ENCODE measurements at places on chromosomes 13 and 19. TPM values are rescaled to one million over a fixed set of nuclear protein-coding genes. Genes with fewer than 3 reads are reported as not detected.

DNA sequence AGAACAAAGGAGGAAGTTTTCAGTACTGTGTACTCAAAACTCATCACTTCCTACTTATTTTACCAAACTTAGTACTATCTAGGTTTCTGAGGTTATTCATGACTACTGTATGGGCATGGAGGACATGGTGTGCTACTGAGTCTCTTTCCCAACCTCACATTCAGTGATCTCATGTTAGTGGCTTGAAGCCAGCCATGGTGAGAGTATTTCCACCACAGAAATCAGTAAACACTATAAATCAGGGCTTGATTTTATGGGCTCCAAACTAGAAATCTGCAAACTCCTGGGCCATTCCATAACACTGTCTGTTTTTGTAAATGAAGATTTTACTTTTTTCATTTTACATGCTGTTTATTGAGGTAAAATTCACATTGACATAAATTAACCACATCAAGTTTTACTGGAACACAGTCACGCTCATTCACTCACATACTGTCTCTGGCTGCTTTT lies 19.7 kb downstream of the MED26 start:
- no peak for DNase-seq

GRCh38 chr13:23980160-23980551 lies 82.9 kb upstream of the C1QTNF9B start:
- DNase-seq = peak; percentile 96

Gene SCEL
- not detected for total RNA-seq

DNA sequence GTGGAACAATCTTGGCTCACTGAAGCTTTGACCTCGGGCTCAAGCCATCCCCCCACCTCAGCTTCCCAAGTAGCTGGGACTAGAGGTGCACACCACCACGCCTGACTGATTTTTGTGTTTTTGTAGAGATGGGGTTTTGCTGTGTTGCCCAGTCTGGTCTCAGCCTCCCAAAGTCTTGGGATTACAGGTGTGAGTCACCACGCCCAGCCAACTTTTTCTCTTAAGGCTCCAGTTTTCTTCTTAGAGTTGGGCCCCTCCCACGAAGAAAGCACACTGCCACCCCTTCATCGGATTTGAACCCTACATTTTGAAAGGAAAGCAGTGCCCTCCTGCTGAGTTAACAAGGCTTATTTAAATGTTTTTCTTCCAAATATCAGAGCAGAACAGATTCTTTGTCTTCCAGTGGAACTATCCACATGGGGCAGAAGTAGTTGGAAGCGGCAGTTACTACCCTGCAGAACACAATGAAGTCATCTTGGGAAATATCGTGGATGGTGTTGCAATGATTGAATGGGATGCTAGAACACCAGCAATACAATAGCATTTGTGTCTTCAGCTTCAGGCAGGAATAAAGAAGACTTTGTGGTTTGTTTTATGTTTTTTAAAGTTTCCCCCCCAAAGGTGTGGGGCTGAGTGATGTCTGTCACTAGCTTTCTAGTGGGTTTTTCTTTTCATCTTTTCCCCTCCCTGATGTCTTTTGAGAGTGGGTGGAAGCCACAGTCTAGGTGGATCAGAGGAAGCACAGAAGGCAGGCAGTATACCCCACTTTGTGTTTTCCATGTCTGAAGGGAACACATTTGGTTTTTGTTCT lies 8.9 kb downstream of the ACTN4 start:
- no peak for DNase-seq

DNA sequence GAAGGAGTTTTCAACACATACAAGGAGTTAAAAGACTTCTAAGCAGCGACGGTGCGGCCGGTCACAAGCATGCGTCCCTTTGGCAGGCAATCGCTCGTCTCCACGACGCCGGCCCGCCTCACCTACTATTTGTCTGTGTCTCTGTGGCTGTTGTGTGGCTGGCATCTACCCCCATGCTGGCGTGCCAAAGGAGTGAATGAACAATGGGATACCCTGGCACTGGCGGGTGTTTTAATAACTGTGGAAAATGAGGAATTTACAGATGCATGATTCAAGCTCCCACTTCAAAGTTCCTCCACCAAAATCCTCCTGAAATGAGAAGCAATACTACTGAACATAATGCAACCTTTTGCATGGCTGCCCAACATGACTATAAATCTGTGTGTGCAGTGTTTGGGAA lies 176.6 kb downstream of the KLF5 start:
- DNase-seq = no peak

DNA sequence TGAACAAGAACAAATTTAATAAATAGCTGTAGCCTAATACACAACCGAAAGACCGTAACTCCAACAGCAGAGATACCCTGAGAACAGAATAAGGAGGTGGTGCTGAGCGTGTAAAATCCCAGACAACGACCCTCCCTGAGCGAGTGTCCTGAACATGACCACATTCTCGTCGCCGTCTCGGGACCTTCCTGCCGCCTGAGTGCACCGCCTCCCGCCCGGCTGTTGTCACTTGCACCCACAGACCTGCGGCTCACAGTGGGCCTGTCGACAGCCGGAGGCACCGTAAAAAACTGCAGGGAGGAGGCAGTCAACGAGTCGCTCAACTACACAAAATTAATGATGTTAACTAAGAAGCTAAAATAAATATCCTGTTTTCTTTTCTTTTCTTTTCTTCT lies 35.8 kb upstream of the GRTP1 start:
- DNase-seq = peak; percentile 48

Measured in H7 (cell line).